Hypothalamus (tissue), 51 donors: ENCODE measurements at places on chromosomes 4 and X.
A peak's percentile ranks its signal among the peaks of the same experiment; 100 is the strongest.

DNA sequence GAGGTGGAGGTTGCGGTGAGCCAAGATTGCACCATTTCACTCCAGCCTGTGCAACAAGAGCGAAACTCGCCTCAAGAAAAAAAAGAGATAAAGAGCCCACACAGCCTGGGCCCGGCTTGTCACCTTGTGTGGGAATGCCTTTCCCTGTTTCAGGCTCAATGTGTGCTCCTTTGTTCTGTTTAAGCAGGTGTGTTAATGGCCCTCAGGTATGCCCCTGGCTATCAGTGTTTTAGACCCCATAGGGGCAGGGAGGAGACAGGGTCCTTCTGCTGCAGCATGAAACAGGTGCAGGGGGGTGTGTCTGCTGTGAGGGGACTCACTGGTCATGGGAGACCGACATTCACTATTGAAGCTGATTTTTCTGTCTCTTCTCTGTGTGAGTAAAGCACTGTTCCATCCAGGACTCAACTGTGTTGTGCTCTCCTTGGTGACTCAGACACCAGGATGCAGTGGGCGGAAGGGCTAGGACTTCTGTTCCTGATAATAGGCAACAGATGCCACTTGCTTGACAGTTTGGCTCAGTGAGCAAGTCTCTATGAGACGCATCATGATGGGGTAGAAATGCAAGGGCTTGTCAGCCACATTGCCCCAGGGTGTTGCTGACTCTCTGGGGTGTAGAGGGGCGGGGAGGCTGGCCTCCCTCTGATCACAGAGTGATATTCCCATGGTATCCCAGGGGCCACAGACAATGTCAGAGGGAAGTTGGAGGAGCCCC is 15.6 kb upstream of the LAP3 start:
- DNase-seq = no peak

DNA sequence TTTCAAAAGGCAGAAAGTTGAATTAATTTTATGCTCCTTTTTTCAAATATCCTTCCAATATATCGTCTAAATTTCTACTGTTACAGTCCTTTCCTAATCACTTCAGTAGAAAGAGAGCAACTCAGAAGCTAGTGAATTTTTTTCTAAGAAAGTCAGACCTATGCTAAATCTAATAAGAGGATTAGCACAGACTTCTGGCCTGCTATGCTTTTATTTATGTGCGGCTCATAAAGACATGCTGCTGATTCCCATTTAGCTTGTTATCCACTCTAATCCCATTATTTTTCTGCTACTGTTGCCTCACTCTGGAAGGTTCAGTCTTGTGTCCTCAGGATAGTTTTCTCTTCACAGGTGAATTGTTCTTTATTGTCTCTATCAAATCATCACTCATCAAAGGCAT is 473.5 kb upstream of the FAM241A start:
- no peak for DNase-seq

DNA sequence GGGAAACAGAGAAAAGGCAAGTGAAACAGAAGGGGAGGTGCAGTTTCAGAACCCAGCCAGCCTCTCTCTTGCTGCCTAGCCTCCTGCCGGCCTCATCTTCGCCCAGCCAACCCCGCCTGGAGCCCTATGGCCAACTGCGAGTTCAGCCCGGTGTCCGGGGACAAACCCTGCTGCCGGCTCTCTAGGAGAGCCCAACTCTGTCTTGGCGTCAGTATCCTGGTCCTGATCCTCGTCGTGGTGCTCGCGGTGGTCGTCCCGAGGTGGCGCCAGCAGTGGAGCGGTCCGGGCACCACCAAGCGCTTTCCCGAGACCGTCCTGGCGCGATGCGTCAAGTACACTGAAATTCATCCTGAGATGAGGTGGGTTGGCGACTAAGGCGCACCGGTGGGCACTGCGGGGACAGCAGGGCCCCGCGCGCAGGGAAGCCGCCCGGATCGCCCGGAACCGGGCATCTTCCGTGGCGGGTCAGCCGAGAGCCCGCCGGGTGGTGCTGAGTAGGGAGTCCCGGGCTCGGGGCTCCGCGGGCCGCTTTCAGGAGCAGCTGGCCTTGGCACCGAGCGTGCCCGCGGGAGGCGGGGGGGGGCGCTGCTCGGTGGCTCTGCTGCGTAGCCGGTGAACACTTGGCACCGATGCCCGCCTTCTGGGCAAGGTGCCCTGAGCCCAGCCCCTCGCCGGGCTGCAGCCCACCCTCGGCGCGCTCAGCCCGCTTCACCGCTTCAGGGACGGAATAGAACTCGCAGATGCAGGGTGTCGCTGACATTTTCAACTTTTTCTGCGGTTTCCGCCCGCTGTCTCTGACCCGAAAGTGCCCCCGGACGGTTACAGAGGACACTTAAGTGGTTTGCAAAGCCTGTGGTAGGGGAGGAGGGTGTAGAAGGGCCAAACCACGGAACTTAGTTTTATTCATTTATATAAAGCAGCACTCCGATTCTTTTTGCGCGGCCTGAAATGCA is at the start of gene CD38:
Gene CD38 (plus strand): TSS at position 40 of the 953 bp plus-strand sequence. CDS start 87 bp downstream, at position 127.
- no peak for DNase-seq

- no peak for DNase-seq
These were observed 894.7 kb upstream of the INTU start for GRCh38 chr4:126737899-126738526.

DNA sequence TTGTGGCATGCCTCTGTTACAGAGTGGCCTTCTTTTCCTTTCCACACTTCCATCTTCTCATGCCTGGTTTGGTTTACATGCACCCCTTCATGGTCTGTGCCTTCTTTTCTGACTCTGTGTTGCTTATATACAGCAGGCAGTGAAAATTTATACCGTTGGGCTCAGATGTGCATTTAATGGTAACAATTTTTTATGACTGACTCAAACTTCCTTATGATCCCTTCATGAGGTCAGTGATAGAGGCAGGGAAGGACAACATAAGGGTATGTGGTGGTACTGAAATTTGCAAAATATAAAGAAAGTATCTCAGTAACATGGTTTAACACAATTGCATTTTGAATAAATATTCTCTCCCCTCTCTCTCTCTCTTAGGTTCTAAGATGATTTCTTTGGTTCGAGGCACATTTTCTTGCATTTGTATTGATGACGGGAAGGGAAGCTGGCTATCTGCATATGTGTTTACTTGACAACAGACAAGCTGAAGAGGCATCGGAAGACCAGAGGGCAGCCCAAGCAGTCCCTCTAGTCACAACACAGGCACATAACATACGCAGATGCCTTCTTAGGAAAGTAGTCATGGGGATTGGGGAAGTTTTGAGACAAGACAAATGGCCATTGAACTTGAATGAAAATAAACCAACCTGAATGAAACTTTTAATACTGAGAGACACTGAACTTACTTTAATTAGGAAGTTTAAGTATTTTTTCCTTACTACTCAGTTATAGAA is 163.3 kb upstream of the LEF1 start:
- no peak for DNase-seq

GRCh38 chr4:95377366-95377900 is 171.3 kb downstream of the UNC5C start:
- DNase-seq = no peak

DNA sequence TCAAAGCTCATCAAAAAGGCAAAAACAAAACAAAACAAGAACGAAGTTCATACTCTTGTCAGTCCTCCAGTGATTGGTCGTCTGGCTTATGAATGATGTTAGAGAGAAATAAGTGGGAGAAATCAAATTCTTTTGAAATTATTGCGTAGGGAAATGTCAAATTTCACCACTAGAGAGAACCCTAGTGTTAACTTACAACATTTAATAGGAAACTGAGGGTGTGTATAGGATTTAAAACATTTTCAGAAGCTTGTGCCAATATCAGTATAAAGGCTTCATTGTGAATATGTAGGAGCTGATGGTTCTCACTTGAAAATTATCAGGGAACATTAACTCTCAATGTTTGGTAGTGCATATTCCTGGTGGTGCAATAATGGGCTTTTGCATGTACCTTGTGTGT is 17.4 kb downstream of the ADH6 start:
- DNase-seq = no peak

GRCh38 chrX:22739276-22739675 is 260.5 kb upstream of the DDX53 start:
- no peak for DNase-seq

GRCh38 chr4:147578593-147578992 is 38.6 kb upstream of the TMEM184C start:
- no peak for DNase-seq

DNA sequence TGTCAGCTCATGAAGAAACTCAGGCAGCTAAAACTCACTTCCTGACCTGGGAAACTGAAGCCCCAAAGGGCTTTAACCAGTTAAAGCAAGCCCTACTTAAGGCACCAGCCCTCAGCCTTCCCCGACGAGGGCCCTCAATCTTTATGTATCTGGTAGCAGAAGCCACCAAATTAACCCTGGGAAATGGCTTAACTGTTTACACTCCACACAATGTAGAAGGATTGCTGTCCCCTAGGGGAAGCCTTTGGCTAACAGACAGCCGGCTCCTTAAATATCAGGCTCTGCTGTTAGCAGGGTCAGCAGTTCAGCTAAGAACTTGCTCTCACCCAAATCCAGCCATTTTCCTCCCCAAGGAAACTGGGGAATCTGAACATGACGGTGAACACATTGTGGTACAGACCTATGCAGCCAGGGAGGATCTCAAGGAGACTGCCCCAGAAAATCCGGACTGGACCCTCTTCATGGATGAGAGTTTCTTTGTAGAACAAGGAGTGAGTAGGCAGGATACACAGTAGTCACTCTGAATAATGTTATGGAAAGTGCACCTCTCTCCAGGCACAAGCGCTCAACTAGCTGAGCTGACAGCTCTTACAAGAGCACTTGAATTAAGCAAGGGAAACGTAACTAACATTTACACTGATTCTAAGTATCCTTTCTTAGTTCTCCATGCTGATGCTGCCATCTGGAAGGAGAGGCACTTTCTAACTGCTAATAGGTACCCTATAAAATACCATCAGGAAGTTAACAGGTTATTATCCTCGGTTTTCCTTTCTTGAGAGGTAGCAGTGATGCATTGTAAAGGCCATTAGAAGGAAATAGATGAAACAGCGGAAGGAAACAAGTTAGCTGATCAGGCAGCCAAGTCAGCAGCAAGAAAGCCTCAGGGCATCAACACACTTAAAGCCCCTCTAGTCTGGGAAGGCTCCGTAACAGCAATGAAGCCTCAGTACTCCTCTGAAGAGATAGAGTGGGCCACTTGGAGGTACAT is 9.6 kb upstream of the NAF1 start:
- DNase-seq = no peak

DNA sequence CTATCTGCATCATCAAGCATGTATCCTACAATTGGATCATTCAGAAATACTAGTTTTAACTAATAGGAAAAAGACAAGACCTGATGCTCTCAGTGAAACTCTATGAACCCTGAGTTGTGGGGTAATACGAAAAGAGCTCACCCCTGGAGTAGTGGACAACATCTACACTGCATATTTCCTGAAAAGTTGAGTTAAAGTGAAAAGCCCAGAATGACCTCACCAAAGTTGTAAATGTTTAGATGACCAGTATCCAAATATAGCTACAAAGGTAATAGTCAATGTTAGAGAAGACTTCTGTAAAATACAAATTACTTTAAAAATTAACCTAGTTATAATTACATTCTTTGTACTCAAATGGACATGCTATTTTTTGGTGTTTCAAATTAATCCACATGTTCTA is 52.8 kb upstream of the SRPX start:
- DNase-seq = no peak

- peak; percentile 20 for DNase-seq
These were observed 982 bp downstream of the PDLIM5 start for GRCh38 chr4:94452476-94453371.

DNA sequence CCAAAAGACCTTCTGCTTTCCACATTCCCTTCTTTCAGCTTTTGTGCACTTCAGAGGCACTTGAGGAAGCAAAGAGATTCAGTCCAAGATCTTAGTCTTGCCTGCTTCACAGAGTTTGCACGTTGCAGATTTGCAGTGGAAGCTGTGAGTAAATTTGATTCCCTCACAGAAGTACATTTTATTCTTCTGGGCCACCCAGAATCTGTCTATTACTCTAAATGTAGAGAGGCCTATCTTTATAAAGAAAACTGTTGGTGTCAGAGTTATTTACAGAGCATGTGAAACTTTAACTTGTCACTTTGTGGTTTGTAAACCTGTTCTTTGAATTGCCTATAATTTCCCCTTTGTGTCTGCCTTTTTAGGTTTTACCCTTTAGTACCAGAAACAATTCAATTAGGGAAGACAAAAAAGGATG is 15.5 kb downstream of the SPRY1 start:
- DNase-seq = no peak

DNA sequence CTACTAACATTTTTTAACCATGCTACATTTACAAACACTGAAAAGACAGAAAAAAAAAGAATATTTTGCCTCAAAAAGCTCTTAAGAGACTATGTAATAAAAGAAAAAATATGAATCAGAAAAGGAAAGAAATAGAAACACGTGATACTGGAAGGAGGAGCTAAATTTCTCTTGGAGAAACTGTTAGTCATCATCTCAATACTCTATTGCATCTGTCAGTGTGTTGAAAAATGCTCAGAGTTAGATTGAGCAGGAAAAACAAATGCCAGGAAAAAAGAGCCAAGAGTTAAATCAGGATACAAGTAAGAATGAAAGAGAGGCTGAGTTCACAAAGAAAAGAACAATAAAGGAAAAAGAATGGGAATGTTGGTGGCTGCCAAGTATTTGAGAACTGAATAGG is 2.6 kb downstream of the RAB28 start:
- no peak for DNase-seq

GRCh38 chr4:23016981-23017380 is 324.2 kb downstream of the GBA3 start:
- no peak for DNase-seq

- peak; percentile 28 for DNase-seq
These were observed 648.7 kb upstream of the DIPK2B start for GRCh38 chrX:45849261-45849862.

DNA sequence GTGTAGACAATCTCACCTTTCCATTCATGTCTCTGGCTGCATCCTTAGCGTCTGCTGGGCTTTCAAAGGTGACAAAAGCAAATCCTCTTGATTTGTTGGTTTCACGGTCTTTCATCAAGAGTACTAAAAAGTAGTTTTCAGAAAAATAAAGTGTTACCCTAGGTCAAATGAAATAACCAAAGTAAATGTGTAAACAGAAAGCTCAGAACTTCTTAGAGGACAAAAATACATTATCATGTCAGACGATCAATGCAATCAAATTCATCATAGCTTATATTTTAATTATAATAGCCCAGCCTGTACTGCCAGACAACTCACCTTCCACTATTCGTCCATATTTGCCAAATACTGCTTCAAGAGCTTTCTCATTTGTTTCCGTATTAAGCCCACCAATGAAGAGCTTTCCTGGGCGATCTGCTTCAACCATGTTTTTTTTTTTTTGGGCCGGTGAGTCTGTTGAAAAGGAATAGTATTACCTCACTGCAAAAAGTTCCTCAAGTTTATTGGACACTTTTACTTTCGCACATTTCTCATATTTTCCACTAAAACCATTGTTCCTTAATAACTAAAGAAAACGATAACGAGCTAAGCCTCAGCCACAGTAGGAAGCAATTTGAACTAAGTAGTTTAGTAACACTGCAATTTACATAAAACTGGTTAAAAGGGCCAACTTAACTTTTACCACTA is 1.4 kb downstream of the RBMX start:
- DNase-seq = no peak

DNA sequence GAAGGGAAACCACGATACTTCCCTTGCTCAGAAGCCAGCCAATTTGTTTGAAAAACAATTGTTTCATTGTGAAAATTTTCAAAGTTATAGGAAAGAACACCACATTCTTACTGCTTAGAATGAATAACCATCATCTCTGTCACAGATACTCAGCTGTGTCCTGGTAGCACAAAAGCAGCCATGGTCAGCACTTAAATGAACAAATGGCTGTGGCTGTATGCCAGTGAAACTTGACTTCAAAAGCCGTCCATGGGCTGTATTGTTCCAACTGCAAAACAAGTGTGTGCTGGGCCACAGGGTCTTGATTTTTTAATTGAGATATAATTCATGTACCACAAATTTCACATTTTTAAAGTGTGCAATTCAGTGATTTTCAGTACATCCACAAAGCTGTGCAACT is 19.6 kb downstream of the NSDHL start:
- DNase-seq = peak; percentile 6
